Activated T-helper 1 cell treated with Interleukin-2 at 50 U/mL for 16 hours (primary cell): ENCODE measurements at places on chromosomes 4 and X.

- DNase-seq, result no peak
Measured at GRCh38 chr4:123298261-123298660, 98.3 kb upstream of the SPRY1 start.

DNA sequence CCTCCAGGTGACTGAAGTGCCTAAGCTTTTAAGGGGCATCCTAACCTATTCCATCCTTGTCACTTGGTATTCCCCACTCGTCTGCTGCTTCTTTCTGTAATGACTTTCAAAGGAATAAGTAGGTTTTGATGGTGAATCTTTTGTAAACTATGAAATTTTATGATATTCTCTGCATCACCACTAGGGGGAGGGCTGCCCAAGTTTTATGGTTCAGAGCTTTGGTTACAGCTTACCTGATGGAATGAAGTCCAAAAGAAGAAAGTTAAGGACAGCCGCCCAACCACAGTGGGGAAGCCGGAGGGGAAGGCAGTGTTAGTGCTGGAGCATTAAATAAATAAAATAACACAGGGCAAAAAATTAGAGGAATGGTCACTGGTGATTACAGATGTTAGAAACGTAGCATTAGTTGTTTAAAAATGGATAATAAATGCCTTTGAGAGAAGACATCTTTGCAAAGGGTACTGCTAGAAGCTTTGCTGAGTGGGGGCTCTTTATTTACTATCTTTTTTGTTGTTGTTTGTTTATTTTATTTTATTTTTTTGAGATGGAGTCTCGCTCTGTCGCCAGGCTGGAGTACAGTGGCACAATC, 204.9 kb downstream of the GBA3 start:
- no peak for DNase-seq

DNA sequence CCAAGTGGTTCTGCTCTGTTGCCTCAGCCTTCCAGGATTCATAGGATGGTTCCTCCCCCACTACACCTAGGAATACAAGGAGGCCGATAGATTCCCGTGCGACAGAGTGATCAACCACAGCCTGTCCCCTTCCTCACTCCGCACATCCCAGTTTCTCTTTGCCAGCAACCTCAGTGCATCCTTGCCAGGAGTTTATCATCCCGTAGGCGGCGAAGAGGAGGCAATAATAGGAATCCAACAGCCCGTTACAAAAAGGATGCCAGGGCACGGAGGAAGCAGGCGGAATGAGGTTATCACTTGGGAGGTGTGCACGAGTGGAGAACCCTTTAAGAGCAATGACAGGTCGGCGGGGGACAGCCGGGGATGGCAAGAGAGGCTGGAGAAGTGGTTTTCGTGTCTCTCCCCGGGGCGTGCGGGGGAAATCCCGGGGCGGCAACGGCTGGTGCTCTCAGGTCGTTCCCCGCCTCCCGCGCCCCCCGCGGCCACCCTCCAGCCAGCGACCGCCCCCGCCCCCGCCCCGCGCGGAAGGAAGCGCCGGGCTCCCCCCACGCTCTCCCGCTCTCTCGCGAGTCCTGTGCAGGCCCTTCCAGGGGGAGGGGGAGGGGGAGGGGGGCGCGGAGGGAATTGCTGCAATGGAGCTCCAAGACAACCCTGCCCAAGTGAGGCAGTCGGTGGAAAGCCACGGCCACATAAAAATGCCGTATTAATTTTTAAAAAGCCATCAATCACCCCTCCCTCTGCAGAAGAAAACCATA, 1.6 kb downstream of the PPP3CA start:
- DNase-seq, result peak; percentile 43

DNA sequence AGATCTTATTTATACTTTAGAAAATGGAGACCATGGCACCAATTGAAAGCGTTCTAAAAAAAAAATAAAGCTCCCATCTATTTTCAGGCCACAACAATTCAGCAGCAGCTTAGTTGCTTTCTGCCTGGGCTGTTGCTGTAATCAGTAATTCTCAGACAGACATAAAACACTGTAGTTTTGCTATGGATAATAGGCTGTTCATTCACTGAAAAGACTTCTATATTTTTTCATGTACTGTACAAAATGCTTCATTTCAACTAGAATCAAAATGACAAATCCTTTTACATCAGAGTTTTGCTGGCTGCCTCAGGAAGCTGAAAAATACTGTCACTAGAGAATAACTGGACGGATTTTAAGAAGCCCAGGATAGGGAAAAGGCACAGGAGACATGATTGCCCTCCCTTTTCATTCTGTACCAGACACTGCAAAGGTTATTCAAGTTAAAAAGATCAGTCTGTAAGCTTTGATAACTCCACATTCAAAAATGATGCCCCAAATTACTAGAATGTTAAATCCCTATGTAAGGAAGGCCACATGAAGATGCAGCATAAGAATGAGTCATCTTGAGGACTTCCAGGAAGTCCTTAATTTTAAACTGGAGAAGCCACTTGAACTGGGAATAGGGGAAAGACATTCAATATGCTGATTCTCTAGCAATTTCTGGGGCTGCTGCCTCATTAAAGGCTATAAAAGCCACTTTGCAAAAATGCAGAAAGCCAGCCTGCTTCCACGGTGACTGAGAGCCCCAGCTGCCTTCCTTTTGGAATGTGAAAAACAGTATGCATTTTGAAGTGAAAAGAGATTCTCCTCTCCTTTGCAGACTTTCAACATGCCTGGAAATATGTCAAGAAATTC, 403.2 kb upstream of the RASGEF1B start:
- DNase-seq, result no peak

DNA sequence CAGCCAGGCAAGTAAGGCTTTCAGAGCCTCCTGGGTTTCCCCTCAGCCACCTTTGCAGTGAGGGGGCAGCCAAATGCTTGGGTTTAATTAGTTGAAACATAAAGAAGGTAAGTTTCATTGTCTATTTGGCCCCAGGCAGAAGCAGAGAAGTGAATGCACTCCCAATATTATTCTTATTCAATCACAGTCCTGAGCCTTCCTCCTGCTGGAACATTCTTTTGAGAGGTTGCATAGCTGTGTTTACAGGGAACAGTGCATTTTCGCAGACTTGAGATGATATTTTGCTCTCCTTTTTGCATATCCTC, 13.9 kb downstream of the SLC2A9 start:
- DNase-seq, result no peak

- no peak for DNase-seq
Measured at GRCh38 chrX:138740341-138740740, 28.8 kb upstream of the FGF13 start.
